ENCODE measurements at places on chromosomes 3 and 15.

DNA sequence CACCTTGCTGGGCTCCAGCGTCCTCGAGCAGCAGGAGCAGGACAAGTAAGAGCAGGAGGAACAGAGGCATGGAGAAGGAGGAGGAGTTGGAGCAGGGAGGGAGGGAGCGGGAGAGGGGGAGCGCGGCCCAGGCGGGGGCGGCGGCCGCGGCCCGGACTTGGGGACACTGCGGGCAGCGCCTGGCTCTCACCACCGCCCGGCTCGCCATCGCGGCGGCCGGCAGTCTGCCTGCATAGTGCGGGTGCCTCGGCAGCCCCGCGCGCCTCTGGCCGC lies 440 bp downstream of the DCBLD2 start:
- DNase-seq: peak; percentile 52

DNA sequence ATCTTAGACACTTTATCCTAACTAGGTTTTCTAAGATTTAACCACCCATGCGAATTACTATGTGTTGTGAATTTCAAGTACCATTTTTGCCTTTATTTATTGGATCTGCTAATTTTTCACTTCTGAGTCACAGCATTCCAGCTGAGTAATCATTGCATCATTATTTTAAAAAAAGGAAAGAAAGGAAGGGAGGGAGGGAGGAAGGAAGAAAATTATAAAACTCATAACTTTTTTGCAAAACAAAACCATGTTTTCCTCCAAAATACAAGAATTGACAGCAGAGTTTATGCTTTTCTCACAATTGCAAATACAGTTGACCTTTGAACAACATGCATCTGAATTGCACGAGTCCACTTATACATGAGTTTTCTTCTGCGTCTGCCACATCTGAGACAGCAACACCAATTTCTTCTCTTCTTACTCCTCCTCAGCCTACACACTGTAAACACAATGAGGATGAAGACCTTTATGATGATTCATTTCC lies 651.4 kb upstream of the NECTIN3 start:
- no peak for DNase-seq

GRCh38 chr3:53190659-53191058 lies 29.6 kb downstream of the PRKCD start:
- DNase-seq: no peak

- no peak for DNase-seq
Observed at GRCh38 chr15:31317017-31317416, 9.6 kb upstream of the KLF13 start.

DNA sequence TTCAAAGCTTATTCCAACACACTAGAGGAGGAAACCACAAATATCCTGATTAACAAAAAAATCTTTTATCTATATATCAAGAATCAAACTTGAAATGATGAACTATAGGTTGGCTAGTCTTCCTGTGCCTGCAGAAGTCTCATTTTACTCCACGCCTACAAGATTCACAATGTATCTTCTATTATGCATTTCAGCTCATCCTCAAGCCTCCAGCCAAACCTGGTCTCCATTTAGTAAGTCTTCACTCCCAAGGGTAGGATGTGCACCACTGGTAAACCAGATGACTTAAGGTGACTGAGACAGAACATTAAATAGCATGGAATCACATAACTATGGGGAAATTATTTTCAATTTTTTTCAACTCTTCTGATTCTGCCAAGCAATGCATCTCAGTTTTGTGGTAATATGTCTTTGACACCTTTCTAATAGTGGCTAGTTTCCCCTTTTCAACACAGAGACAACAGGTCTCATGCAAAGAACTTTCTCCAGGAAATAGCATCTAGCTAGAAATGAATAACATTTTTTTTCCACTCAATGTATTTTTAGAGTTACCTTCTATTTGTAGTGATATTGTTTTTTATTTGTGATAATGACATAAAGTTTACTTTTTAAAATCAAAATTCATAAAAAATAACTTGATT lies 166.9 kb downstream of the TNIK start:
- no peak for DNase-seq
